NCI-H510A (cell line): ENCODE measurements at places on chromosomes 1 and 21.
A peak's percentile ranks its signal among the peaks of the same experiment; 100 is the strongest.

- no peak for DNase-seq
Observed at GRCh38 chr1:235326719-235327558, 1.0 kb downstream of the ARID4B start.

DNA sequence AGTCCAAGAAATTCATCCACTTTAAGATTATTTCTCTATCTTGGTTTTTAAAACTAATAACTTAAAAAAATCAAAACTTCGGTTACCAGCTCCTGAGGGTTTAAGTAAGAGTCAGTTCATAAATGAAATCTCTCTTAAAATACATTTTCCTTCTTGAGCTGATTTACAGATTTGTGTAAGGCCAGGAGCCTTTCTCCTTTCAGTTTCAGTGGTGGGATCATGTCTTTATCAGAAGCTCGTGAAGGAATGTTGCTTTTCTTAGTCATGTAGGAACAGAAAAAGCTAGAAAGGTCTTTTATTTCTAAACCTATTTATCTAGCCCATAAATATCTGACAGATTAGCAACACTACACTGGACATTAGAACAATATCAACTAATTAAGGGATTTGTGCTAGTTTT lies 390.2 kb downstream of the GPATCH2 start:
- DNase-seq: no peak

DNA sequence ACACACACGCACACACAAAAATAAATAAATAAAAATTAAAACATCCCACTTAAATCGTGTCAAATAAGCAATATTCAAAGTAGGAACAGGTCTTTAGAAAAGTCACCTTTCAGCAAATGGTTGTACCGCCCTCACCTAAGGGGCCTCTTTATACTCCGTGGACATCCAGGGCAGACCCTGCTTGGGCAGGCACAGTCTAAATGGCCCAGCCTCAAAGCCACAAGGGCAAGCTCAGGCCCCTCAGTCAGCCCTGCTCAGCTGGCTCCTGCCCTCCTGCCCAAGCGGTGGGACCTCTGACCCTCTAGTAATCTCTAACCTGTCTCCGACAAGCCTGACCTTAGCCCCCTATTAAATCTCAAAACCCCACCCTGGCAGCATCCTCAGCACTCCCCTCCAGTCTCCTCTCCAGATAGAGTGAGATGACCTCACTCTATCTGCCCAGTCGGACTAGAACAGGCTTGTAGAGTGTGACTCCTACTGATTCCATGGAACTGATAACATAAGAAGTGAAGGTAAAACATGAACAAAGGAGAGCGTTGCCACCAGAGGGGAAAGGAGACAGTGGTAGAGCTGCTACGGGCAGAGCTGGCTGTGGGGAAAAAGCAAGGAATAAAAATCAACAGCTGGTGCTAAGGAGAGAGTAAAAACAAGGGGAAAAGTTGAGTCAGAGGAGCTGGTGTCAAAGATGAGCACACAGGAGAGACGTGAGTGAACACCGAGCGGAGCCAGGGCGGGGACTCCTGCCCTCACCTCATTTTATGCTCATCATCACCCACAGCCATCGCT lies 36.0 kb downstream of the SIPA1L2 start:
- DNase-seq: no peak

DNA sequence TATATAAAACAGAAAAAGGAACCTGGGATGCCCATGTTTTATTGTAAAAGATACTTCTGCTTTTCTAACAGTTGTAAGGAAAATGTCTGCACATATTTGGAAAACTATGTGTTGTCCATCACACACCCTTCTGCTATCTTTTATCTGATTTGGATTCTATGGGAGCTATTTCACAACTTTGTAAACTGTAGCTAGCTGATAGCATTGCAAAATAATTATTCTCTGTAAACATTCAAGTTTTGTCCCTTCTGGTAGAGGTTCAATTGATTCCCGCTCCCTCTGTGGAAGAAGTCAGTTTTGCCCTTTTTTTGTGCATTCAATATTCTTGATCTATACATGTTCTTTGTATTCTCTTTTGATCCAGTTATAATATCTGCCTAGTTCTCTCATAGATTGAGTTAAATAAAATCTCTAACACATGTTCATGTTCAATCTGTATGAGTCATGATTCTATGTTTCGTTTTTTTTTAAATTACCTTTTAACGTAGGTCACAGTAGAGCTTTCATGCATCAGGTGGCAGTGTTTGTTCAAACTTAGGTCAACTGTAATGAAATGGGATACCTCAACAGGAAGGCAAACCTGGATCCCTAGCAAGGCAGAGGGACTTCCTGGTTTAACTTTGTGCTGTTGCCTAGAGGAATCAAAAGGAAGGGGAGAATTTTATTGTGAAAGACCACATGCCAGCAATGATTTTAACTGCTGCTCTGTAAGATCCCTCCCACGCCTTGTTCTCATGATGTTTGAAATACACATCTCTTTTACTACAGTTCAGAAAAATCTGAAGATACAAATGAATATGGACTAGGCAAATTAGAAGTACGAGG lies 26.0 kb upstream of the BCL9 start:
- DNase-seq: peak; percentile 53

DNA sequence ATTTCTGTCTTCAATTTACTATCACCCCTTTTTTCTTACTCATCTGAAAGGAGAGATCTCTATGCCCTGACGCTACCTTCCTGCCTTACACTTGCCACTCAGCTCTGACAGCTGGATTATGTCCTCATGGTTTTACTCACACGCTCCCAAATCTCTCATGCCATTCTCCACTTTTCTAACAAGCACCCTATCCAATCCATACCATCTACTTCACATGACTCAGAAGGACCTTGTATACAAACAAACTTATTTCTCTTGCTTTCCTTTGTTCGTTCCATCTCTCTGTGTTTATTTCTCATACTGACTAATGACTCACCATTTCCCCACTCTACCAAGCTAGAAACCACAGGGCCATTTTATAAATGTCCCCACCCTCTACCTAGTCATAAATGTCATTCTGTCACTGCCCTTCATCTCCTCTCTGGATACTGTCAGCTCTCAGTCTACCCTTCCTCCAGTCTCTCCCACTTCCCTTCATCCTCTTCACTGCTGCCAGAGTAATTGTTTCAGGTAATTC lies 87.3 kb downstream of the USP24 start:
- DNase-seq: no peak

DNA sequence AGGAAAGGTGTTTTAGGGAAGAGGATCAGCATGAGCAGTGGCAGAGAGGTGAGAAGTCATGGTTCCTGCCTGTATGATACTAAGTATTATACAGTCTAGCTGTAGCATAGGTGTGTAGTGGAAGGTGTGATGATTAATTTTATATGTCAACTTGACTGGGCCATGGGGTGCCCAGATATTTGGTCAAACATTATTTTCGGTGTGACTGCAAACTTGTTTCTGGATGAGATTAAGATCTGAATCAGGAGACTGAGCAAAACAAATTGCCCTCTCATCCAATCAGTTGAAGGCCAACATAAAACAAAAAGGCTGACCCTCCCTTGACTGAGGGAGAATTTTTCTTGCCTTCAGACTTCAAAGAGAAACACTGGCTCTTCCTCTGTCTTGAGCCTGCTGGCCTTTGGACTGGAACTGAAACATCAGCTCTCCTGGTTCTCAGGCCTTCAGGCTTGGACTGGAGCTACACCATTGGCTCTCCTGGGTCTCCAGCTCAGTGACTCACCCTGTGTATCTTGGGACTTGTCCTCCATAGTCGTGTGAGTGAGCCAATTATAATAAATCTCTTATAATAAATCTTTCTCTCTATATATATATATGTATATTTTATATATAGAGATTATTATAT lies 6.8 kb upstream of the CDC42 start:
- DNase-seq: no peak

- DNase-seq: no peak
Observed at GRCh38 chr1:243440406-243440805, 184.6 kb downstream of the SDCCAG8 start.

DNA sequence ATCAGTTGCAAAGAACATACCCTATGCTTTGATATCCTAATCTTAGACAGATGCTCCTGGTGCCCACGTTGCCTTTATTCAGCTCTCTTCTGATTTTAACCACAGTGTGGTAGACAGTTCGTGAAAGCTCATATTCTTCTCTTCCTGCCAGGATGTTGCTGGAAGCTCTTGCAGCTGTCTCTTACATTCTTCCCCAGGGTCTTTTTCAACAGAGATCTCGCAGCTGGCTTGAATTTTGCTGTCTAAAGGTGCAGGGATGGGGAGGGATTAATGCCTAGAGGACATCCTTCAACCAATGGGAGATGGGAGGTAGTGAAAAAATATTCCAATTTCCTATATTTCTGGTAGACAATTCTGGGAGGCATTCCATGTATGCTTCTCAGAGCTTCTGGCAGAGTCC lies 150.0 kb upstream of the APP start:
- no peak for DNase-seq

DNA sequence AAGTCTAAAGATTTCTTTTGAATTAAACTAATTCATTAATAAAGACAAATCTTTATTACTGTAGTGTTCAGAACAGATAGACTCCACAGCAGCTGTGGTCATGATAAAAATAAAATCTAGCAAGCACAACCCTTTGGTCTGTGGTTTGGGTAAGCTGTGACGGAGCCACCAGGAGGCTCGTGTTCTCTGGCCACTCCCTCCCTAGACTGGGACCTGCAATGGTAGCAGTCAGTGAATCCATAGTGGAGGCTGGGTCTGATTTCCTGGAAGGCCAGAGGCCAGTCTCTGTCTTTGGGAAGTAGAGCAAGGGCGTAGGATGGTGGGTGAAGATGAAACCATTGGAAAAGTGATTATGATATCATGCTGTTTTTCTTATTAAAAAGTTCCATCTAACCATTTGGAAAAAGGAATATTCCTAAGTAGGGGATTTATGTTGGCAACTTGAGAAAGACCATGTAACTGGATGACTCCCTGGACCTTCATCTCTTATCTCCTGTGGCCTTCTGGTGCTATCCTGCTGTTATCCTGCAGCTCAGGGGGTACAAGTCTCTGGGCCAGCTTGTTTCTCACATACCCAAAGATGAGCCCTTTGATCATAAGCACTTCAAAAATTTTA lies 39.0 kb downstream of the TENT5C start:
- no peak for DNase-seq

- no peak for DNase-seq
Observed at GRCh38 chr1:201192261-201192788, 1.7 kb downstream of the IGFN1 start.

- DNase-seq: no peak
Observed at GRCh38 chr1:56484695-56485094, 94.7 kb downstream of the PLPP3 start.

DNA sequence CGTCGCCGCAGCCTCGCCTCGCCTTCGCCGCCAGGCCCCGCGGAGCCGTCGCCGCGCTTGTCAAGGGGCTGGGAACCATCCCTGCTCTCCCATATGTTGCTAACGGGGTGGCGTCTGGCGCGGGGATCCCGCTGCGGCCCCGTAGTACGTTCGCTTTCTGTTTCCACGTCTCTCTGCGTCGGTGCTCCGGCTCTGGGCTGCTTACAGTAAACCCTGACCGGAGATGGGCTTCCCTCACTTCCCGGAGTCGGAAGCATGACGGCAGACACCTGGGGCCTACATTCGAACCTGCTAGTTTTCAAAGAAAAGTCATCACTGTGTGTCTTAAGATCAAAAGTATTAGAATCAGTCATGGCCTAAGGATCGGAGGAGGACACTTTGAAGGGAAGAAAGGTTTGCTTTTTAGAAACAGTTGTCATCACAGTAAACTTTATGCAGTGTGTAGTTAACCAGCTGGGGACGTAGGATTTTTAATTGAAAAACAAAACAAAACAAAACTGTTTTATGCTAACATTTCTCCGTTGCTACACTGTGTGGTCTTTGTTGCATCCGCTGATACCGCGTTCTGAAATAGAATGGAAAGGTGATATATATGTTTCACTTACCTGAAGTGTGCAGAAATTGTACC lies 69.0 kb downstream of the SLC35A3 start:
- peak; percentile 48 for DNase-seq

DNA sequence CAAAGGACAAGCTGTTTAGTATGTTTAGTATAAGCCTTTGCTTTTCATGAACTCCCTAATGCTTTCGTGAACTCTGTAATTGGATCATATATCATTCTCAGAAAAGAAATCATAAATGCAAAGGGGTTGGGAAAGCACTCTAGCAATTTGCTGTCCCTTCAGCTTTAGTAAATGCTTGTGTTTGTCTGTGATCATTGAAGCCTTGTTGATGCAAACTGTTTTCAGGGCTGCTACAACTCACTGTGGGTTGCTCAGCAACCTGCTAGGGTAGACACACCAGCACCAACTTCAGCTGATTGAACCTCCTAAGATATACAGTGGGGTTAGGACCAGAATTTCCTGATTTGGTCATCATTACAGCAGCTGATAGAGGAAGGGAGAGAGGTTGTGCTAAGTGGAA lies 95.0 kb downstream of the SGIP1 start:
- no peak for DNase-seq

DNA sequence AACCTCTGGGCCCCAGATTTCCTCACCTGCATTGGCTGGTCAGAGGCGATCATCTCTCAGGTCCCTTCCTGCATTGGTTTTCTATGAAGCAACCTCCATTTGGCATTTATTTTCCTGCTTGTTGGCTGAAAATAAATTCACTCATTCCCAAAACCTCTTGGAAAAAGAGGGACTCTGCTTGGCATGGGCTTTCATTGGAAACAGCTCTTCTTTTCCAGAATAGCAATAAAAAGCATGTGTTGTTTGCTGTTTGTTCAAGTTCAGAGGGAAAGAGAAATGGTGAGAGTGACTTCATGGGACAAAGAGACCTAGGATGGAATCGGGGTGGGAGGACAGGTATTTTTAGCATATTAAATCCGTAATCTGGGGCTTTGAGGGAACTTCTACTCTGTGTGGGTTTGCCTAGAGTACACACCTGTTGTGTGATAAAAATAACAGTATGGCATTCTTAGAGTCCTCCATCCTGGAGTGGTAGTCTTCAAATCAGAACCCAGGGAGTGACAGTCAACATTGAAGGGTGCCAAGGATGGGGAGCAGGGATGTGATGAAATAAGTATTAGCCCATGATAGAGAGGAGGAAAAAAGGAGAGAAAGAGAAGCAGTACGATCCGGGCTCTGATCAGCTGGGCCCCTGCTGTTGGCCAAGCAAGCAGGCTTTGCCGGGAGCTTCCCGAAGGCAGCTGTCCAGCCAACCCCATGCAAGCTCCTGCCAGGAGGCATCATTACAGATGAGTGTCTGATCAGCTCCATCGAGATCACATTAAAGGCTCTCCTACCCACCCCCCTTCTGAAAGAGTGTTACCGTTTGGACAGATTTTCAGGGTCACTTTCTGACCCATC lies 131.9 kb upstream of the NFIA start:
- DNase-seq: no peak

DNA sequence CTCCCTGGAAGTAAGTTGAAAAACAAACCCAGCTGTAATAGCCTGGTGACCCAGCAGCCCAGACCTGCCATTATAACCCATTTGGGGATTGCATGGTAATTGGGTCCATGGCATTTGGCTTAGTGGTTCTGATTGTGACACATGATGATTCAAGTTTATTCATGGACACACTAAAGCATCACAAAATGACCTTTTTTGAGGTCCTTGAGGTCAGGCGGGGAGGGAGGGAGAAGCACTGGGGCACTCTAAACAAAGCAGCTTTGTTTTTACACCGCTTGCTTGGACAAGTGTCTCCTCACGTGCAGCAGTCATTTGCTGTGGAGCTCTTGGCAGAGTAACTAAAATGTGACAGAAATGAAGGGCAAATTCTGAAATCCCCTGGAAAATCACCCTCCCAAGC lies 241.0 kb upstream of the SGIP1 start:
- no peak for DNase-seq
